Calu3 (cell line): ENCODE measurements at places on chromosomes 16 and 17. TPM values are rescaled to one million over a fixed set of nuclear protein-coding genes. Genes with fewer than 3 reads are reported as not detected.

DNA sequence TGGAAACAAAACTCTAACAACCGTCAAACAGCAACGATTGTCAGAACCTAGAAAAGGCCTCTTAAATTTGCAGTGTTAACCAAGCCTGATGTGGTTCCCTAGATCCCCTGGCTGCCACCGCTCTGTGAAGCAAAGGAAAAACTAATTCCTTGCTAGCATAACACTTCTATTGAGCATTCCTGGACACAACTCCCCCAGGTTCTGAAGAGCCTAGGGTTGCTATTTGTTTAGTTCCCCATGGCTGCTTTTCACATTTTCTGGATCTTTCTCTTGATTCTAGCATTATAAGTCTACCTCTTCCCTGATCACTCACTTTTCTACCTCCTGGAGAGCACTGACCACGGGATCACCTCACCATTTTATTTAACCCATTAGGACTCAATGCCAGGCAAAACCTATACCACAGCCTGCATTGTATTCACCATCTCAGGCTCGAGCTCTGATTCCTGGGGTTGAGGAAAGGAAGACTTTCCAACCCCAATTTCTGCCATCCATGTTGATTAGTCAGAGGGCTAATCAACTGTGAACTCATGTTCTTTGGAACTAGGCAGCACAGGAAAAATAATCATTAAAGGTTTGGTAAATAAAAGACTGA lies 692 bp upstream of the KCNJ16 start:
- no peak for DNase-seq

DNA sequence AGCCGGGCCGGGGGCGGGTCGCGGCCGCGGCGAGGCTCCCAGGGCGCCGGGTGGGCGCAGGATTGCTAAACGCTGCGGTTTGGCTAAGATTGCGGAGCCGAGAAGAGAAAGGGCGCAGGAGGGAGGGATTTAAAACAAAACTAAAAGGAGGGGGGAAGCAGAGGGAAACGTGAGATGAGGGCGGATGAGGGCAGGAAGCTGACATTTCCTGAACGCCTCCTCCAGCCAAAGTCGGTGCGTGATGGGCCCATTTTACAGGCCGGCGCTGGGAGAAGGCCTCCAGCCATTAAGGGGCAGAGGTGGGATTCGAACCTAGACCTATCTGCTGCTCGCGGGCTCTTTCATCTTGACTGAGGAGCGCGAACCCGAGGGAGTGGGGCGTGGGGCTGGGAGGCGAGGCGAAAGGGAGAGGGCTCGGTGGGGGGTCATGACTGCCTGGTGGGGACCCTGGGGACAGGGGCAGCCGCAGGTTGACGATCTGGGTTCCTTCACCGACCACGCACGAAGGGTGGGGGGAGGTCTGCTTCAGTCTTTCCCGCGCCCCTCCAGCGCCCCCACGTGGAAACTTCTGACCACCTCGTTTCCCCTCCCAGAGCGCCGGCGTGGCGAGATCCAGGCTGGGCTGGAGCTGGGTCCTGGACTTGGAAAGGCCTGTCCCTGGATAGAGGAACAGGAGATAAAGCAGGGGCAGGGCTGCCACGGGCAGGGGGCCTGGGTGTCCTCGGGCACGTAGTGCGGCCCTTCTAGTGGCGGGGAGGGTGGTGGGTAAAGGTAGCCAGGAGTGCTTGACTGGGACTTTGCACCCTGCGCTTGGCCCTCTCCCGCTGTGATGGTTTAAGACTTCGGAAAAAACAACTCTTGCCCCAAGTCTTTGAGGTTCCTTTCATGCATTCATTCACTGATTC lies 3.8 kb upstream of the TAC4 start:
- DNase-seq = peak; percentile 91

DNA sequence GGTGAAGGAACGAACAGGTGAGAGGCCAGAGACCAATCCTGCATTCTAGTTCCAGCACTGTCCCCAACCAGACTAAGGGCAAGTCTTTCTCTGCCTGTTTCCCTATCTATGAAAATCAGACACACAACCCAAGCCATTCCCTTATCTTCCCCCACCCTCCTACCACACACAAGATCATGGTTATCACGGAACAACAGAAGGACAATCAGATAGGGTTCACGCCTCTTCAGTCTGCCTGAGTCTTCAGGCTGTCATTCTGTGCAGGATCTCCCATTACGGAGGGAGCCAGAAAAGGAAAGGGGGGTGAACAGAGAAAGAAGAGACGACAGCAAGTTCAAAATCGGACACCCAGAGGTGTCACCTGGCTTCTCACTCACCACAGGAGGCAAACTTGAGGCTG lies 11.1 kb downstream of the TLE7 start:
- DNase-seq = no peak

DNA sequence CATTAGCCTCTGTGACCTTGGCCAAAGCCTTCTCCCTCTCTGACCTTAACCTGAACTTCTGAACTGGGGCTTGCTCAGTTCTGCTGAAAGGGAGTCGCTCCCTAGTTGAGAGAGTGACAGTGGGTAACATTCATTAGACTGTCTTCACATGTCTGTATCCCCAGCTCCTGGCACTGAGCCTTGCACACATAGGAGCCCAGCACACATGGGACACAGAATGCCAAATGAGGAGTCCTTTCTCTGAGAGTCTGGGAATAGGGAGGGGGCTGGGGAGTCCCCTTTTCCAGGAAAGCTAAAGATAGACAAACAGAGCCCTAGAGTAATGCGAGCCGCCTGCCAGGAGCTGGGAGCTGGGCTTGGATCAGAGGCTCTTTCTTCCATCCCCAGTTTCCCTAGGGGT lies 2.5 kb downstream of the TAC4 start:
- DNase-seq = no peak

DNA sequence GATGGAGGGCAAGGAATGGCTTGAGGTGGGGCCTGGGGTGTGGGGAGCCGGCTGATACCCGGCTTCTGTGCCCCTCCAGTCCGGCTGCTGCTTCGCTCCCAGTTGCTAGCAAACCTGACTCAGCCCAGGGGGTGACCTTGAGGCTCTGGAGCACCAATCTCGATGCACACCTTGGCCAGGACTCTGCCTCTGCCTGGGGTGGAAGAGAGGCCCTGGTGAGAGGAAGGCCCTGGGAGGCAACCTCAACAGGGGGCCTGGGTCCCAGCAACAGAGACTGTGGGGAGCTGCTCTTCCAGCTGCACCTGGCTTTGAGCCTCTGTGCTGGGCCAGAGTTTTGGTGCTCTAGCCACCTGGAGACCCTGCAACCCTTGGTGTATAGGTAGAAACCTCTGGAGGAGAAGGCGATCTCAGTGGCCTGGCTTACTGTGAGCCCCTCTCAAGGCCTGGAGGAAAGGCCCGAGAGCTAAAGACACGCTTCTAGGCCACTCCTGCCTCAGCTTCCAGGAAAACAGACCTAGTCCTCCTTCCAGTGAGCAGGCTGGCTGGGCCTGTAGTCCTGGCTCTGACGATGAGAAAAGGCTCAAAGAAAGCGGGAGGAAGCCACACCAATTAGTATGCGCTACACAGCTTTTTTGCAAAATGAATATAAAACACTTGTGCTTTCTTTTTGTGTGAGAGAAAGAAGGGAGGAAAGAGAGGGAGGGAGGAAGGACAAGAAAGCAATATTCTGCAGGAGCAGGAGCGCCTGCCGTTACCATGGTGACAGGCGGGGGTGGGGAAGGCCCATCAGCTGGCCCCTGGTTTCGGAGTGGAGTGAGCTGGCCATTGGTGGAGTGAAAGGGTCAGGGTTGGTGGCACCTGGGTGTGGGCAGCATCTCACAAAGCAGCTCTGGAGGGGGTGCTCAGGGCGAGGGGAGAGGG lies 51.0 kb downstream of the VAC14 start:
- DNase-seq = no peak

GRCh38 chr16:78664811-78665772 lies 565.6 kb downstream of the WWOX start:
- DNase-seq = no peak

GRCh38 chr16:69554495-69554894 lies 11.3 kb upstream of the NFAT5 start:
- DNase-seq = no peak

- DNase-seq = no peak
These were observed 9.8 kb upstream of the RABEP1 start for GRCh38 chr17:5272322-5272721.

DNA sequence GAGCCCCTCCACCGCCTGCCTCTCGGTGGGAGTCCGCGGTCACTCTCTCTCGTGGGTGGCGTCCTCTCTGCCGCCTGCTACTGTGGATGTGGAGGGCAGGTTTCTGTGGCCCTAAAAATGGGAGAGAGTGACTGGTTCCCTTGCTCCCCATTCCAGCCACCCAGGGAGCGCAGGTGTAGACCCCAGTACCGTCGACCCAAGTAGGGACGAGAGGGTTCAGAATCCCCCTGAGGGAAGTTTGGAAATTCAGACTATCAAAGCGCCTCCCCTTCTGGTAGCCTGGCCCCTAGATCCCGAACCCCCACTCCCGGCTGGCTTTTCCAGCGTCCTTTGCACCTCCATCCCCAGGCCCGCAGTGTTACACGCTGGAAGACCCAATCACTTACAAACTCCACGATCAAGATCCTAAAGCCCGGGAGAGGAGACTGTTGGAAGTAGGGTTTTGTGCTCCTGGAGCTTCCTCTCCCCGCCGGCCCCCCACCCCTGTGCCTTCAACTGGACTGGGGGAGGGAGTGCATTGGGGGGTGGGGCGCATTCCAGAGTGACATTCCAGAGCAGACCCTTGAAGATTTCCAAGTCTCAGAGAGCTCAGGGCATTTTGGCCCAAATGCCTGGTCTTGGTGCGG lies 991 bp downstream of the GPRC5C start:
- DNase-seq = no peak

GRCh38 chr17:19482576-19482975 lies 51.1 kb upstream of the SLC47A1 start:
- no peak for DNase-seq

- no peak for DNase-seq
These were observed 8.7 kb upstream of the CPD start for GRCh38 chr17:30369995-30370394.

DNA sequence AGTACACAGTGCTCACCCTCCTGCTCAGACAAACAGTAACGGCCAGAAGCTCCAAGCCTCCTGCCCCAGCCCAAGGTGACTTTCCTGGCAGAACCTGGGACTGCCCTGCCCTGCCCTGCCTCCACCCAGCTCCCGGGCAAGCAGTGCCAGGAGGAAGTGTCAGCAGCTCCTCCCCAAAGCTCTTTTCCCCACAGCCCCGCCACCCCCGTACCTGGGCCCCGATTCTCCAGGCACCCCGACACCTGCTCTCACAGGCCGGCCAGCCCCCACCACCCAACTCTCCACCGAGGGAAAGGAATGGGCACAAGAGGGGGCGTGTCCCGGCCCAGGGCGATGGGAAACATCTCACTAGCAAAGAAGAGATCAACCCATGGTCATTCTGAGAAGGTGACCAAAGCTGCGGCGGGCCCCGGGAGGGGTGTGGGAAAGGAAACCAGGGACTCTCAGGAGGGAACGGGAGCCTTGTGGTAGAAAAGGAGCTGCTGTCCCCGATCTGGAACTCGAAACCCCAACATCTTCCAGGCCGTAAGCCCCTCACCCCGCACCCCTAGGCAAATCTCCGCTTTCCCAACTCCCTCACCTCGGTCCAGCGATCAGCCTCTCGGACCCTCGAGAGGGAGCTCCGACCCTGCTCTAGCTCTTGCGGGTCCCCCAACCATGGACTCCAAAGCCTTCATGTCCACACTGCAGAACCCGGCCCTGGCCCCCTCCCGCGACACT lies 1.2 kb downstream of the BCAR1 start:
- DNase-seq = peak; percentile 66

DNA sequence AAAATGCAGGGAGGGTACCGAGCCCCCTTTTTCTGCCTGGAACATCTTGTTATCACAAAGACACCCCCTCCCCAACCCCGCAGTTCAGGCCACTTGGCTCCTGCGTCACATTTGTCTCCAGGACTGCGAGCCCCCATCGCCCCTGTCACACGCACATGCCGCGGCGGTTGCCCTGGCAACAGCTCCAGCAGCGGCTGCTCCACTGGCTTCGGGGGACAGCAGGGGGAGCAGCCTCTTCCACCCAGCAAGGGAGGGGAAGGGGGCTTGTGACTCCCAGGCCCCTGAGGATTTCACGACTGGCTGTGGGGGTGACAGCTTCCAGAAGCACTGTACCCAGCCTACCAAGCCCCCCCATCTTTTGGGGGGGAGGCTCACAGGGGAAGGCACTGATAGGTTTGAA lies 2.6 kb downstream of the BAIAP3 start:
- DNase-seq = no peak

DNA sequence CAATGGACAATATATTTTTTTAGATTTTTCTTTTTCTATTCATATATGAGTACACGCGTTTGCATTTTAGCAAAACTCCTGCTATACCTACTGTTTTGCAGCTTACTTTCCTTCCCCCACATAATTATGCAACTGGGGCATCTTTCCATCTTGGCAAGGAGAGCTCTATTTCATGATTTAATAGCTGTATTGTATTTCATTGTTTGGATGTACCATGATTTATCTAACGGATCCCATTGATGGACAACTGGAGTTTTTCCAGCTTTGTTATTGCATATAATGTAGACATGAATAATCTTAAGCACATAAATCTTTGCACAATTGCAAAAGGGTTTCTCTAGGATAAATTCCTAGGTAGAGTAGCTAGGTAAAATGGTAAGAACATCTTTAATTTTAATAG lies 133.9 kb downstream of the PITPNC1 start:
- no peak for DNase-seq

DNA sequence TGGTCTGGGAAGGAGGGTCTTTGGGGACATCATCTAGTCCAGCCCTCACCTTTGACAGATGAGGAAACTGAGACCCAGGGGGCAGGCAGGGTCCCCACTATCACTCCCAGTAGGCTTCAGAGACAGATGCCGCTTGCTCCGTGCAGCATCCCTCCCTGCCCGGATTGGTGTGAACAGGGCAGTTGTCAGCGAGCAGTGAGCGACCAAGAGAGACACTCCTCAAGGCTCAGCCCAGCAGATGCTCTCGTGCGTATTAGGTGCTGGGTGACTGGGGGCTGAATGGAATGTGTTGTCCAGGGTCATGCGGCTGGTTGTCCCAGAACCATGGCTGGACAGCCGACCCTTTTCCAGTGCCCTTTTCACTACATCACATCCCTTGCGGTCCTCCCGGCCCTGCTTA lies 49.0 kb downstream of the MPRIP start:
- no peak for DNase-seq

- DNase-seq = no peak
These were observed 489.6 kb downstream of the CDH13 start for GRCh38 chr16:83116274-83116892.

DNA sequence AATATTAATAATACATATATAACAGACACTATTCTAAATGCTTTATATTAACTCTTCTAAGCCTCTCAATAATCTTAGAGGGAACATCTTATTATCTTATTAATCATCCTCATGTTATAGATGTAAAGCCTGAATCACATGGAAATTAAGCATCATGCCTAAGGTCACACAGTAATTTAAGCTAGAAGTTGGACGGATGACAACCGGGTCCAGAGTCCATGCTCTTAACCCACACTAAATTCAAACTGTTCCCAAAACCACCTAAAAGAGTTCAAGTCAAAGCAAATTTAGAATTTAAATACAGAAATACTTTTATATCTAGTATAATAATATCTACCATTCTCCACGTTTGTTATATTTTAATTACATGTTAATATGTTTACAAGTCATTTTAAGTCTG lies 193.3 kb downstream of the CEP112 start:
- DNase-seq = no peak

GPR142 gene
- total RNA-seq = not detected in 2 replicates

TP53TG3B gene
- total RNA-seq = not detected in 2 replicates

BCL6B gene
- total RNA-seq = not detected in 2 replicates

SLFN14 gene
- not detected in 2 replicates for total RNA-seq

ANKRD40CL gene
- total RNA-seq = 0.64 TPM in 1 of 2 replicates, not detected in the other

ZNF263 gene
- 46.9 and 51.2 TPM in 2 replicates for total RNA-seq

ESRP2 gene
- total RNA-seq = 100 and 103 TPM in 2 replicates
